ENCODE measurements at places on chromosomes 16 and 17. TPM values are rescaled to one million over a fixed set of nuclear protein-coding genes. Genes with fewer than 3 reads are reported as not detected.

GRCh38 chr17:83064021-83064731 is 15.2 kb upstream of the METRNL start:
- DNase-seq, result no peak

KRTAP4-5 gene
- not detected for total RNA-seq

GRCh38 chr17:9177212-9177611 is 155.9 kb downstream of the NTN1 start:
- DNase-seq, result no peak

ABCA10 gene
- total RNA-seq, result 4.5 TPM

NEK8 gene
- total RNA-seq, result 2.2 TPM

LDHD gene
- total RNA-seq, result 14.1 TPM

KIF1C gene
- total RNA-seq, result 152 TPM

ENPP7 gene
- not detected for total RNA-seq

- DNase-seq, result no peak
Measured at GRCh38 chr16:79469999-79470398, 130.5 kb downstream of the MAF start.

DNA sequence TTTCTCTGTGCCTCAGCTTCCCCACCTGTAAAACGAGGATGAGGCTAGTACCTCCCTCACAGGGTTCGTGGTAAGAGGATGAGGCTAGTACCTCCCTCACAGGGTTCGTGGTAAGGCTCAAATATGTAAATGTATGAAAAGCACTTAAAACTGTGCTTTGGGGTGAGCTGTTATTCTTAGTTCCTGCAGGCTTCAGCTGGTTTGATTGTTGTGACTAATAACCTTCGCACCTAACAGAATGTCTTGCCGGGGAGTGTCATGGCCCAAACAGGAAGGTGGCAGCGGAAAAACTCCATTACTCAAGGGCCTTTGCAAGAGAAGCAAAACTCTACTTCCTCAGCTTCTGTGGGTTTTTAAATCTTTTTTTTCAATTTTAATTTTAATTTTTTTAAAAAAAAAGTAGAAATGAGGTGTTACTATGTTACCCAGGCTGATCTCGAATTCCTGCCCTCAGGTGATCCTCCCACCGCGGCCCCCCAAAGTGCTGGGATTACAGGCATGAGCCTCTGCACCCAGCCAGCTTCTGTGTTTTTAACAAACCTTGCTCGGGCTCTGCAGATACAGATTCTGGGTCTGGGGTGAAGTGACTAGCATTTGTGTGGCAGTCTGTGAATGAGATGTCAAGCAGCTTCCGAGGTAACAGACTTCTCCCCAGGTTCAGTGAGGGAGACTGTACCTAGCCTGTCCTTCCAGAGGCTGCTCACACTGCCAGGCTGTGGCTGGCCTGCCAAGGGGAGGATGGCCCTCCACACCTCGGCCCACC is 103.0 kb downstream of the RAB11FIP4 start:
- DNase-seq, result no peak

GRCh38 chr16:24013054-24013636 is 177.4 kb downstream of the PRKCB start:
- no peak for DNase-seq

MC1R gene
- total RNA-seq, result 13.1 TPM

TLE7 gene
- not detected for total RNA-seq

HS3ST3A1 gene
- total RNA-seq, result 5.4 TPM

EVPLL gene
- not detected for total RNA-seq

CDH11 gene
- 191 TPM for total RNA-seq

- DNase-seq, result no peak
Measured at GRCh38 chr16:3066440-3066748, 954 bp downstream of the IL32 start.

- DNase-seq, result no peak
Measured at GRCh38 chr17:50630524-50631194, 4.0 kb upstream of the ABCC3 start.

DNA sequence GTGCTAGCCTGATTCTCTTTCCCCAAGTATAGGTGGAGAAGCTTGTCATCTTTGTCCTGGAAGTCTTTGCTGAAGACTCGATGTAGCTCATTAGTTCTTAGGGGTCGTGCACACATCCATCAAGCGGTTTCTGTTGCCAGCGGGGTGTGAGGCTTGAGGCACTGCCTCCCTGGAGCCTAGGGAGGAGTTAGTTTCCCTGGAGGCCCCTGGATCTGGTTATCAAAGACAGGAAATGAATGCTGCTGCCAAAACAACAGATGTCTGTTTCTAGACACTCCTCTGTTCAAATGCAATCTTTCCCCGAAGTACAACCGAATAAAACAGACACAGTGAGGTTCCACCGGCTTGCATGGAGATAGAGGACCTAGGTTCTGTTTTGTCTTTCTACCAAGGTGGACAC is 17.5 kb downstream of the HS3ST4 start:
- no peak for DNase-seq

GRCh38 chr17:9991351-9991750 is 86.3 kb upstream of the RCVRN start:
- no peak for DNase-seq

ELMO3 gene
- total RNA-seq, result 1.4 TPM

MYO15A gene
- total RNA-seq, result 6.1 TPM

DNA sequence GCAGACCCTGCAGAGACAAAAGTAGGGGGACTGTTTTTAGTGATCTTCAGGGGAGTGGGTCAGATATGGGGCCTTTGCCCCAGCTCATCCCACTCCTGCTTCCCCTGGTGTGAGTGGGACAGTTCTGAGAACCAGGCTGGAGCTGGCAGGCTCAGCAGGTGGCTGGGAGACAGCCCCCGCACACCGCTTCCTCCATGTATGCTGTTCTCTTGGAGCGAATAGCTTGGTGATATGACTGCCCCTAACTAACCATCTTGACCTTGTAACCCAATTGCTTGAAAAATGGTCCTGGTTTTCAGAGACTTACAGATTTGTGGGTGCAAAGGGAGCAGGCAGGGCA is 61.5 kb downstream of the PRMT7 start:
- no peak for DNase-seq

DNA sequence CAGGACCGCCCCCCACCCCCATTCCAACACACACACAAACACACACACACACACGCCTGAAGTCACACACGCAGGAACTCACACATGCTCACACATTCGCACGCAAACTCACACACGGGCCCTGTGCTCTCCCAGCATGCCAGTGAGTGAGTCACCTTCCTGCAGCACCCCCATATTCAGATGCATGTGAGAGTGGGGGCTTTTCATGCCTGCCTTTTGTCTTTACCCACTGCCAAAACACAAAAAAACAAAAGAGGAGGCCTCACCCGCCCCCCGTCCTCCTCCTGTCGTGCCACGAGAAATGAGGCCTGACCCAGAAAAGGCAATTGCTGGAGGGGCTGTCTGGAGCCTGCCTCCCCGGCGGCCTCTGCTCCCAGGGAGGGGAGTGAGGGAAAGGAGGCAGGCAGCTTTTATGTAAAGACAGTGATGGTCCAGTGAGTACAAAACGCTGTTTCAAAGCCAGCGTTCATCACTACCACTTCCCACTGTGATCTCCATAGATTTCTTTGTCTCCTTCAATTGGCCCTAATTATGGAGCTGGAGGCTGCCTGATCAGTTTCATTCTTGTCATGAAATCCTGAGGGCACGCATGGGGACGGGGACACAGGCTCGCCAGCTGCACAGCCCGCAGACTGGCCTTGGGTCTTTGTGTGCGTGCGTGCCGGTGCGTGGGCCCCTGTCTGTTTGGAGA is 29.5 kb upstream of the GSE1 start:
- no peak for DNase-seq

GRCh38 chr16:50615891-50616290 is 65.2 kb downstream of the SNX20 start:
- DNase-seq, result no peak

All from thoracic aorta (tissue), 2 donors.